ENCODE measurements at places on chromosomes 16 and 17.

DNA sequence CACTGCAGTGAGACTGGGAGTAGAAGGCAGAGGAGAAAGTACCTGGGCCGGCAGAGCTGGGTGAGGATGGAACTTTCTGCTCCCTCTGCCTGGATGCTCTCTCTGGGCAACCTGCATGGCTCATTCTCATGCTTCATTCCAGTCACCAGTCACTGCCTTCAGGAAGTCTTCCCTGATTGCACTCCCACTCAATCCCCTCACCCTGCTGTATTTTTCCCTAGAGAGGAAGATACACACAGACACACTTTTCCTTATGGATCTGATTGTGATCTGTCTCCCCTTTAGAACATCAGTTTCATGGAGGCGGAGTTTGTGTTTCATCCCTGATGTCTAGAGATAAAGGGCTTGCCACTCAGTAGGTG lies 44.9 kb downstream of the MEAK7 start:
- no peak for DNase-seq

DNA sequence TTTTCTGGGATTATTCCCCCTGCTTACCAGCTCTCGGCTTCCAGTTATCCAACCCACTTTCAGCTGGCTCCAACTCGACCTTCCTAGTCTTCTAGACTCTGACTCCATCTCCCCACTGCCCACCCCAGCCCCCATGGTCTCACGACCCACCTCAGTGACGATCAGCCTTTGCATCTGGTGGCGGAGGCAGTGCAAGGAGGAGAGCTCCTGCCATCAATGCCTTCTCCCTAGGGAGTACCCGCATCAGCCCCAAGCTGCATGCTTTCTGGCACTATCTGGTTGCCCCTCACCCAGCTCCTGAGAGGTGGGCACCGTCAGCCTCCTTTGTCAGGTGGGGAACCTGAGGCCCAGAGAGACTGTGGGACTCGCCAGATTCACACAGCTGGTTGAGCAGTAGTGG lies 72.6 kb upstream of the RPL38 start:
- no peak for DNase-seq

GRCh38 chr17:54521137-54521536 lies 379.5 kb upstream of the TOM1L1 start:
- no peak for DNase-seq

DNA sequence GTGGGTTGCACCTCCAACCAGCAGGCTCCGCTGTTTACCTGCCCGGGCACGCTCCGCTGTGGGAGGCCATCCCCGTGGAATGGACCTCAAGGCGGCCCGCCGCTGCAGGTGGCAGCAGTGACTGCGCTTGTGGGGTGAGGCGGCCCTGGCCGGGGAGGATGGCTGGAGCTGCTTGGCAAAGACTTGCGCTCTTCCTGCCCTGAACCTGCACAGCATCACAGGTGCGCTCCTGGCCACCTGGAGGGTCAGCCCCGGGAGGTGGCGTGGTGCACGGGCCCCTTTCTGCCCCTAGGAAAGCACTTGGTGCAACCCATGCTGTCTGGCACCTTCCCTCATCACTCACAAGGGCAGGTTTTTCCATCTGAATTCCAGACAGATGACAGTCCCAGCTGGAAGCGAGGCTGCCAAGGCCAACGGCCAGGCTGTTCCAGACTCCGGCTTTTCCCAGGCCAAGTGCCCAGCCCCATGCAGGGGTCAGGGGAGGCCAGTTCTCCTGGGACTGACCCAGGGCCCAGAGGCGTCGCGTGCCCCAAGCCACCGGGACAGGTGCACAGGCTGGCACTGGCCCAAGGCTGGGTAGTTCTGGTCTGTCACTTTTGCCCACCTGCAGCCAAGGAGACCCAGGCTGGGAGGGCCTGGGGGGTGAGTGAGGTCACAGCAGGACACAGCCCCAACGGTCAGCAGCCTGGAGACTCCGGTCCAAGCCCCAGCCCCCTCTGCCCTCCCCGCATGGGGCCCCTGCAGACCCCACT lies 13.3 kb downstream of the UTS2R start:
- DNase-seq: peak; percentile 75

DNA sequence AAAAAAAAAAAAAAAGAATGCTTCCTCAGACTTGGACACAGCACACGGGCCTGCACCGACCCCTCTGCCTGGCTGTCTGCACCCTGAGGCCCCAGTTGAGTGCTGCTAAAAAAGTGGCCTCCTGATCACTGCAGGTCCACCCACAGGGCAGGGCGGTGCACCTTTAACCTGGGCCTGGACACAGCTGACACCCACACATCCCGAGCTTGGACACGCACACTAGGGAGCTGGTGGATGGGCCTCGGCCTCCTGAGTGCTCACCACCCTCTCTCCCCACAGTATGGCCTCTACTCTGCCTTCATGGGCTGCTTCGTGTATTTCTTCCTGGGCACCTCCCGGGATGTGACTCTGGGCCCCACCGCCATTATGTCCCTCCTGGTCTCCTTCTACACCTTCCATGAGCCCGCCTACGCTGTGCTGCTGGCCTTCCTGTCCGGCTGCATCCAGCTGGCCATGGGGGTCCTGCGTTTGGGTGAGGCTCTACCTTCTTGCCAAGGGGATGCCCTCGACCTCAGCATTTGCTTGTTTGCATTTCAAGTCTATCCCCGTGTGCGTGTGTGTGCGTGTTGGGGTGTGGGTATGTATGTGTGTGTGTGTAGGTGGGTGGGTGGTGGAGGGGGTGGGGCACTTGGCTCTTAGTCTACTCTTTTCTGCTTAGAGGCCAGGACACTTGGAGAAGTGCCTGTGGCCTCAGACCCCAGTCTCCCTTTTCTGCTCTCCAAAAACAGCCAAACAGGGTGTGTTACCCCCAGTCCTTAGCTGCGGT lies 2.3 kb downstream of the SLC26A11 start:
- DNase-seq: no peak

GRCh38 chr17:17382065-17382459 lies 78.9 kb downstream of the NT5M start:
- no peak for DNase-seq

DNA sequence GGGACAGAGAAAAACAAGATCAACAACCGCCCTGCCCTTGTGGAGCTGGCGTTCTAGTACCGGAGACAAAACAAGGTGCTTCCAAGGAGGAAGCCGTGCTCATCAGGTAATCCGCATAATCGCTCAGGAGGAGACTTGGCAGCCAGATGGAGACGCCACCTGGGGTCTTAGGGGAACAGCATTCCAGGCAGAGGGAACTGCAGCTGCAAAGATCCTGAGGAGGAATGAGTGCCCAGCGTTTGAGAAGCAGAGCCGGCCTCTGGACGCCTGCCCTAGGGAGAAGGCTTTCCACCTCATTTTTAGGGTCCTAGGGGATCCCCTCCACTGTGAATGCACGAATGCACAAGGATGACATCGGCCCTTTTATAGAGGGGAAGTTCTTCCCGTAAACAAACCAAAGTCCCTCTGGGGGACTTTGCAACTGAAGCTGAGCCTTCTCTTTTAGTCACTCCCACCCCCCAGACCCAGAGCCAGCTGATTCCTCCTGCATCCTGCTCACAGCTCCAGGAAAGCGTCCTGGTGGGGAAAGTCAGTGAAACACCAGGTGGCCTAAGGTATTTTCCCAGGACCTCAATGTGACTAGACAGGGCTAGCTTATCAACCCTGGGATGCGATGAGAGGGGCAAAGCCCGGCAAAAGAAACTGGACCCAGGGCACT lies 13.2 kb upstream of the MPRIP start:
- DNase-seq: peak; percentile 99

GRCh38 chr17:71440513-71440912 lies 680.3 kb upstream of the SOX9 start:
- DNase-seq: no peak

- DNase-seq: no peak
These were observed 94.3 kb downstream of the C17orf67 start for GRCh38 chr17:56739376-56739775.

DNA sequence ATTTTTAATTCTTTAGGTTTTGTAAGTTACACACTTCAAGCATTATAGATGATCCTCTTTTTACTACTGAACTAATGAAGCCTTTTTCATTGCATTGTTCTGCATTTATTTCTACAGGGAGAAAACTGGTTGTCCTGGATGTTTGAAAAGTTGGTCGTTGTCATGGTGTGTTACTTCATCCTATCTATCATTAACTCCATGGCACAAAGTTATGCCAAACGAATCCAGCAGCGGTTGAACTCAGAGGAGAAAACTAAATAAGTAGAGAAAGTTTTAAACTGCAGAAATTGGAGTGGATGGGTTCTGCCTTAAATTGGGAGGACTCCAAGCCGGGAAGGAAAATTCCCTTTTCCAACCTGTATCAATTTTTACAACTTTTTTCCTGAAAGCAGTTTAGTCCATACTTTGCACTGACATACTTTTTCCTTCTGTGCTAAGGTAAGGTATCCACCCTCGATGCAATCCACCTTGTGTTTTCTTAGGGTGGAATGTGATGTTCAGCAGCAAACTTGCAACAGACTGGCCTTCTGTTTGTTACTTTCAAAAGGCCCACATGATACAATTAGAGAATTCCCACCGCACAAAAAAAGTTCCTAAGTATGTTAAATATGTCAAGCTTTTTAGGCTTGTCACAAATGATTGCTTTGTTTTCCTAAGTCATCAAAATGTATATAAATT lies 53.0 kb downstream of the TUBD1 start:
- no peak for DNase-seq

GRCh38 chr17:17712268-17712924 lies 31.1 kb downstream of the RAI1 start:
- DNase-seq: no peak

GRCh38 chr17:28807925-28808634 lies 34.5 kb downstream of the FAM222B start:
- no peak for DNase-seq

DNA sequence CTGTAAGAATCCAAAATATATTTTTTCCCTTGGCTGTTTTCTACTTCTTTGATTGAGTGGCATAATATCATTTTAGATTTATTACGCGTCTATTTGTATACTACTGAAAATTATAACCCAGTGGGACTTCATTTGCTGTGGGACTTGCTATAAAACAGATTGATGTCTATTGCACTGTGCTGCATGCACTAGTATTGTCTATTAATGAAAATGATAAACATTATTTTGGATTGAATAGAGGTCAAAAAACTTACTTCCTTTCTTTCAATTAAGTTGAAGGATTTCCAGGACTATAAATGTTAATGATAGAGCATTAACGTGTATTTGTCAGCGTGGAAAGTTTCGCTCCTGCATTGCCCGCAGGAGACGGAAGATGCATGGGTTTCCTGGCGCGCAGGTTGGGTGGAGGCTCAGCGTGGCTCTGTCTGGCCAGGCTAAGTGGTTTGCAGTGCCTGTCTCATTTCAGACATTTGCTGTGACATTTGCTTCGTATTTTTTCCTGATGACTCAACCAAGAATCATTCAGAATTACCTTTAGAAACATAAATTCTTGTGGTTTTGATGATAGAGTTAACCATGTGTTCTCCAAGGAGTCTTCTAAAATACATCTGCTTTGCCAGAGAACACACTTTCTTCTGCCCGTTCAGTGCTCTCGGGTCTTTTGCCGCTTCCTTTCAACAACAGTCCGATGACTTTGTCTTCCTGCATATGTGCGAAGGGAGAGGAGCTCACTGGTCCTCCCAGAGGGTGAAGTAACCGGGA lies 216.7 kb downstream of the RPTOR start:
- no peak for DNase-seq

DNA sequence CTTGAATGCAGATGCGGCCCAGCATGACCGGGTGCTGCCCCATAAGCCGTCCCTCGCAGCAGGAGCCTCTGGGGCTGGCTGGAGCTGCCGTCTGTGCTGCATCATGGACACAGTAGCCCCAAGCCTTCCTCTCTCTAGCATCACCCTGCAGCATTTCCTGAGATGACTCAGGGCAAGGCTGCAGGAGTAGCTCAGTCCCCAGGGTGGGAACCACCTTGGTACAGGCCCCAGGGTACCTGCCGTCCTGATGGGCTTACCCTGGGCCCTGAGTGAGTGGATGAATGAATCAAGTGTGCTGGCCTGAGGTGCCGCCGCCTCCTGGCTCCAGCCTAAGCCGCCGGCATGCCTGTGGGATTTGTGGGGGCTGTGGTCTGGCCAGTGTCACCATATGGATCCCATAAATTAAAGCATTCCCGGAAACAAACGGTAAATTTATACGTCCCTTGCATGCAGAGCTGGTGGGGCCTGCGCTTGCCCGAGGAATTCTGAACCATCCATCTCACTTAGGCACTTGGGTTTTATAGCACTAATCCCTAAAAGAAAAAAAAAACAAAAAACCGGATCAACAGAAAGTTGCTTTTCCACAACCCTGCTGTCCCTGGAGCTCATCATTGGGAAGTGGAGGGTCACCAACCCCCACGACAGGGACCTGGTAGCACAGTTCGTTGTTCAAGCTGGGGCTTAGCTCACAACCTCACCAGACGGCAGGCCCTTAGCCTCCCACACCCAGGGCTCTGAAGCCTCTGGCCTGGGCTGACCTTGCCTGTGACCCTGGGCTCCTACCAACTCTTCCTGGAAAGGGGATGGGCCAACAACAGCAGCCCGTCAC lies 242.6 kb upstream of the CIBAR2 start:
- DNase-seq: no peak

DNA sequence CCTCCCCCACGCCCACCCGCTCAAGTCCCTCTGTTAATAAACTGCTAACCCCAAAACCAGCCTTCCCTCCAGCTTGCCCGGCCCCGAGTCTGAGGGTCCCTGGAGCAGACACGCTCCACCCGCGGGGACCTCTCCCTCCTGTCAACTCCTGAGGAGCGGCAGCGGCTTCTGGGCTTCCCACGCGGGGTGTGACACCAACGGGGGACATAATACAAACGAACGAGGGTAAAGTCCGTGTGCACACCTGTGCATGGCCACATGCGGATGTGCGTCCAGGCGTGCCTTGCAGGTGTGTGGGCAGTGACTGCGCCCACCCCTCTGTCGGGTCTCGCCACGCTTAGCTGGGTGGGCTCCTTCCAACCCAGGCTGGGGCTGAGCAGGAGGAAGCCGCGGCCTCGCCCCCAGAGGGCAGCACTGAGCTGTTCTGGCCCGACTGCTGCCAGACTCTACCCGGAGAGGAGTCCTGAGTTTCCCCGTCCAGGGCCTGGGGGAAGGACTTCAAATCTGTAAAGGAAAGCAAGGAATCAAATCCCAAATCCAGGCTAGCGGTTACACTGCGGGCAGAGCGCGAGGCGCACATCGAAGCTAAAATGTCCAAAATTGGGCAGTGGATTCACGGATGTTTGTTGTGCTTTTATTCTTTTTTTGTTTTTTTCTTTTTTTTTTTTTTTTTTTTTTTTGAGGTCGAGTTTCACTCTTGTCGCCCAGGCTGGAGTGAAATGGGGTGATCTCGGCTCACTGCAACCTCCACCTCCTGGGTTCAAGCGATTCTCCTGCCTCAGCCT lies 24.2 kb upstream of the KRT17 start:
- peak; percentile 78 for DNase-seq
